OCI-M1 (cell line): ENCODE measurements at places on chromosomes 2 and 18.
A peak's percentile ranks its signal among the peaks of the same experiment; 100 is the strongest.

DNA sequence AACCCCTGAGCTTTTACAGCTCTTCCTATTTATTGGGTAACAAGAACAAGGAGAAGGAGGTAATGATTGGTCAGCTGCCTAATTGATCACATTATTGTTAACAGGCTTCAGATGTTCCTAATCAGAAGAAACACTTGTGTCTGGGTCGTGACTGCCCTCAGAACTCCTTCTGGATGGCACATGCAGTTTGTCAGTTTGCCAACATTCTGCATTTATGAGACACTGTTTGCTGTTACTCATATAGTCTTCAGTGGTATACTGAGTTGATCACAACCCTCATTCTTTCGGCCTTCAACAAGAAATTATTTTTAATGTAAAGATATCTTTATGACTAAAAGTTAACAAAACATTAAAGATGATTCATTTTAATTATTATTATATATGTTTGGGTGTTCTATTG is 95.7 kb upstream of the DOCK10 start:
- no peak for DNase-seq

GRCh38 chr2:74577448-74577847 is 22.9 kb downstream of the DOK1 start:
- DNase-seq: peak; percentile 76

GRCh38 chr2:55780697-55781096 is 87.1 kb upstream of the PNPT1 start:
- no peak for DNase-seq

DNA sequence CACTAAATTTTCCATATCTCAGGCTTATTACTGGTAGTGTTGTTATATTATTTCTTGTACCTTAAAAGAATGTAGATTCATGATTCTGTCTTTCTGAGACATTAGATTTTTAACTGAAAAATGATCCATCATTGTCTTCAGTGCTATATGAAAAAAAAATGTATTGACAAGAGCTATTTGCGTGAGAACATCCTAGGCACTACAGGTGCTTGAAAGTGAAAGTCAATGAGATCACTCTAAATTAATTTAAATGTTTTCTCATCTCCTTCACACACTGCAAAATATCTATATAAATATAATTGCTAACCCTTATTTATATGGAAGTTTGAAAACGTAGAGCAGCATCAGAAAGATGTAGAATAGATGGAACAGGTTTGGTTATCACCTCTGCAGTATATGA is 684.6 kb downstream of the TRIB2 start:
- no peak for DNase-seq

GRCh38 chr2:1518331-1518803 is 105.1 kb downstream of the TPO start:
- DNase-seq: no peak

DNA sequence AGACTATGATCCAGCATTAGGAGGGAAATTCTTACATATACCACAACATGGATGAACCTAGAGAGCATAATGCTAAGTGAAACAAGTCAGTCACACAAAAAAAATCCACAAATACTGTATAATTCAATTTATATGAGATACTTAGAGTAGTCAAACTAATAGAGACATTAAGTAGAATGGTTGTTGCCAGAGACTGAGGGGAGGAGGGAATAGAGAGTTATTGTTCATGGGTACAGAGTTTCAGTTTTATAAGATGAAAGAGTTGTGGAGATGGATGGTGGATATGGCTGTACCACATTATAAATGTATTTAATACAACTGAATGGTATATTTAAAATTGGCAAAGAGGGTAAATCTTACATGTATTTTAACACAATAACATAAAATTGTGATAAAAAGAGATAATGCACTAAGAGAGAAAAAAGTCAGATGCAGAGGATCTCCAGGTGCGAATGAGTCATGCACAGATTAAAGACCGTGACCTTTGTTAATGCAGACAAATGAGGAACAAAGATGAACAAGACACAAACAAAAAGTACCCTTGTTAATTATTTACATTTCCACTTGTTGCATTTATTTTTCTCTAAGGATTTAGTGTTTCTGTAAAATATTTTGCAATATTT is 541.7 kb upstream of the MEX3C start:
- DNase-seq: no peak

- peak; percentile 71 for DNase-seq
Observed at GRCh38 chr2:157182204-157182709, 75.2 kb upstream of the GALNT5 start.

DNA sequence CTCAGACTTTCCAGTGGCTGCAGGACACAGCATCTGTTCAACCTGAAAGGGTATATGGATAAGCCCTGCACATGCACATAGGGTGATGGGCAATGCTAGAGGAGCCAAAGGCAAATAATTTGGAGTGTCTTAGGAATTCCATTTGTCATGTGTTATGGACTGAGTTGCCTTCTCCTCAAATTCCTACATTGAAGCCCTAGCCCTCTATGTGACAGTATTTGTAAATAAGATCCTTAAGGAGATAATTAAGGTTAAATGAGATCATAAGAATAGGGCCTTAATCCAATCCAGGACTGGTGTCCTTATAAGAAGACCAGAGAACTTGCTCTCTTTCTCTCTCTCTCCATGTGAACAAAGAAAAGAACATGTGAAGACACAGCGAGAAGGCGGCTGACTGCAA is 42.9 kb upstream of the CREG2 start:
- no peak for DNase-seq

GRCh38 chr2:66030553-66030952 is 404.4 kb upstream of the MEIS1 start:
- DNase-seq: peak; percentile 11

DNA sequence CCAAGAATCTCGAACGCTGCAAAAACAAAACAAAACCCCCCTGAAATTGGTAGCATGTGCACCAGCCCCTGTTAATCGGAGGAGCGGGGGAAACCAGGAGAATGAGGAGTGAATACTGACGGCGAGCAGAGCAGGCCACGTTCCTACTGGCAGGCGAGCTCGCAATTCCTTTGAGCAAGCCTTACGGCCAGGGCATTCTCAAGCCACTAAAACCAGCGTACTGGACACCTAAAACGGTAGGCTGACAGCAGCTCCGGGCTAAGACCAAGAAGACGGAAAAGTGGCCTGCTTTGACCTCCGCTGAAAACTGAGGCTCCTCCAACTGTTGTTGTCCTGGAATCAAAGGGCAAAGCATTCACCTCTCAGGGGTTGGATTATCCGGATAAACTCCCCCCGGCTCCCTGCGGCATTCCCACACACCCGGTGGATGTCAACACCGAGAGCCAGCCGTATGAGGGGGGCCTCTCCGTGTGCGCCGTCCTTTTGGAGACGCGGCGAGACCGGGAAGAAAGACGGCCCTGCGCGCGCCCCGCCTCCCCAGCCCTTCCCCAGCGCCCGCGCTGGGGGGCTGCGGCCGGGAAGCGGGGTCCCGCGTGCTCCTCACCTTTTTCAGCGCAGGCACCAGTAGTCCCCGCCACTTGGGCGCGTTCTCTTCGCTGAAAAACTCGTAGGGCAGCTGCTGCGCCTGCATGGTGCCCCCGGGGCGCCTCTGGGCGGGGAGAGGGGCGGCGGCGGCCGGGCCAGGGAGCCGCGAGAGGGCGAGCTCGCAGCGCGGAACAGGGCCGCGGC is 925 bp downstream of the SOS1 start:
- DNase-seq: peak; percentile 73

DNA sequence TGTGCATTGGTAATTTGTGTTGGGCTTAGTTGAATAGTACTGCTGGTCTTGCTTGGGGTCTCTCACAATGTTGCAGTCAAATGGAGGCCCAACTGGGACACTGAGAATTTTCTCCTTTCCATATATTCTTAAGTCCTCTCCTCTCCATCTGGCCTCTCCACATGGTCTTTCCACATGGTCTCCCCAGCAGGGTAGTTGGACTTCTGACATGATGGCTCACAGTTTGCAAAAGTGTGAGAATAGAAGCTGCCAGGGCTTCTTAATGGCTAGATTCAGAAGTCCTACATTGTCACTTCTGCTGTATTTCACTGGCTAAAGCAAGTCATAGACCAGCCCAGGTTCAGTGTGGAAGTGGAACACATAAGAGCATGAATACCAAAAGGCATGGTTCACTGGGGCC is 318.5 kb upstream of the TNP1 start:
- DNase-seq: no peak

DNA sequence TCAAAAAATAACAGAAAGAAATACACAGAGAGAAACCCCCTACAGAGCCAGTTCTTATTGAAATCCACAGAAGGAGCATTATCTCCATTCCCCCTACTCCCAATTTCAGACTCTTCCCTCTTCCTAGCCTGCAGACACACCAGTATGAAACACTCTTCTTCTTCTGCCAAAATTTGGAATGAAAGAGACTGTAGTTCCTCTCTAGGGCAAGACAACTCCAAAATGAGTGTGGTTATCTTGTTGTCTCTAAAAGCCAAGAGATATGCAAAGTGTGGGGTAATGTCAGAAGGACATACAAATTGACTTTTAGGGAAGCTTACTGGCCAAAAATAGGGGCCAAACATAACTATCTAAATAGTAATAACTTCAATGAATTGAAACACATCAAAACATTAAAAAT is 337.1 kb upstream of the SETBP1 start:
- DNase-seq: no peak

DNA sequence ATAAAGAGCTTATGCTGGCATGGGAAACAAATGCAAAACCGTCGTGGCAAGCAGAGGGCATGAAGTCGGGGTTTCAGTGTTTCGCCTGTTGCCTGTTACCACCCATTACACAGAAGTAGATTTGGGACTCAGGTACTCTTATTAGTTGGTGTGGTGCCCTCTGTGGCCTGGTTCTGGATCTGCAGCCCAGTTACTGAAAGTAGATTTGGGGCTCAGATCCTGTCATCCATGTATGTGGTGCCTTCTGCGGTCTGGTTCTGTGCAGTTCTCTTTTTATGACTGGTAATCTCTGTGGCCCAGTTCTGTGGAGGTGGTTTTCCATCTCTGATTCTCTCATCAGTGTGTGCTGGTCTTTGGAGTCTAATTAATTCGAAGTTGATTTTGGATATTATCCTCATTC is 45.2 kb downstream of the ADNP2 start:
- DNase-seq: peak; percentile 59

DNA sequence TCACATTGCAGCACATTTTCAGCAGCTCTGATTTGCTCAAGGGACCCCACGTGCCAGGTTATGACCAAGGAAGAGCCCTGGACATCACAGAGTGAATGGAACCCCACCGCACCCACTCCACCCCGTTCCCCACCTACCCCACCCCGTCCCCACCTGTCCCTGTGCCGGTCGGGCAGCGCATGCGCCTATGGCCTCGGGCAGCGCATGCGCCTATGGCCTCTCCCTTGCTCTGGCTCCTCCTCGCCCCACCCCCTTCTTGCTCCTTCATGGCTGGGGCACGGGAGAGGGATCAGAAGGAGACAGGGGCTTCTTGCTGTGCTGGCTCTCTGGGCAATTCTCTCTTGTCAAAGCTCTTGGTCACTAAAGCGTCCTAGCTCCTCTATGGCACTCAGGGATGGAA is 371.8 kb upstream of the HS6ST1 start:
- DNase-seq: no peak

- DNase-seq: no peak
Observed at GRCh38 chr2:860259-860855, 90.3 kb upstream of the SNTG2 start.

- no peak for DNase-seq
Observed at GRCh38 chr2:221372159-221372884, 199.8 kb downstream of the EPHA4 start.

DNA sequence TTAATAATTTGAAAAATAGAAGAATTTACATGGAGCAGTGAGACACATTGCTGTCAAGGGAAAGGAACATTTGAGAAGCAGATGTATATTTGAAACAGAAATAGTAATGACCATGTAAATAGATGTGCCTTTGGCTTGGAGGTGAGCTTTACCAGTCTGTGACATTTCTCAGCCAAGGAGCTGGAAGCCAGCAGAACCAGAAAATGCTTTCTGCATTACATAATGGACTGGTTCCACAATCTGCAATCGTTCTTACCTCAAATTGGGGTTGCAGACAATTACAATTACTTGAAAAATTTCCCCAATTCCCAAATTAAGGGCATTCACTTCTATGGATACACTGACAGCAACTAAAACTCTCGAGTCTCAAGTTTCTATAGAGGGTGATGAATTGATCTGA is 59.7 kb downstream of the HNMT start:
- no peak for DNase-seq

DNA sequence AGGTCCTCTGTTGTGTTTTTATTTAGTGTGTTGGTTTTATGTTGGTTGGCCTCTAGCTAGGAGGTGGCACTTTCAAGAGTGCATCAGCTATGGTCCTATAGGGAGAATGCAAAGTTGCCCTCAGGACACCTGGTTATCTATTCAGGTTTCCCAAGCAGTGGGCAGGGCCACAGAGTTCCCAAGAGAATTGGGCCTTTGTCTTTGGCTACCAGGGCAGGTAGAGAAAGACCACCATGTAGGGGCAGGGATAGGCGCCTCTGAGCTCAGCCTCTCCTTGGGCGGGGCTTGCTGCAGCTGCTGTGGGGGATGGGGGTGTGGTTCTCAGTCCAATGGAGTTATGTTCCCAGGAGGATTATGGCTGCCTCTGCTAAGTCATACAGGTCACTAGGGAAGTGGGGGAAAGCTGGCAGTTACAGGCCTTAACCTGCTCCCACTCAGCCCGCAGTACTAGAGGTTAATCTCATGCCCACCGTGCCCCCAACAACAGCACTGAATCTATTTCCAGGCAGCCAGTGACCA is 26.0 kb downstream of the ABCB11 start:
- DNase-seq: no peak

- DNase-seq: peak; percentile 71
Observed at GRCh38 chr2:21175895-21176646, 52.3 kb downstream of the TDRD15 start.

- DNase-seq: no peak
Observed at GRCh38 chr2:149601141-149601796, 13.7 kb upstream of the MMADHC start.

DNA sequence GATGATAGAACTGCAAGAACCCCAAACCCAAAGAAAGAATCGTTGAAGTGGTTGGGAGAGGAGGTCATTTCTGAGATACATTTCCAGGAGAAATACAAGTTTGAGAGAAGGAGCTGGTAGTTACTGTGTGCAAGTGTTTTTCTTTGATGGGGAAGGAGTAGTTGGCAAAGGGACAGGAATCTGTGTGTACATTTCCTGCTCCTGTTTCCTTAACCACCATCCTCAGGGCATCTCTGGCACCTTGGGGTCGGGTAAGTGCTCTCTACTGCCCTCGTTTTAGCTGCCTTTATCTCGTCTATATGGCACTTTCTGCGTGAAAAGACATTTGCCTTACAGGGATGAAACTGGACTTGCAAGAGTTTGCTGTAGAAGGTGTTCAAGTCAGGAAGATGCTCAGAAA is 27.3 kb downstream of the CDC42EP3 start:
- DNase-seq: no peak

GRCh38 chr2:3198119-3198518 is 179.5 kb downstream of the EIPR1 start:
- DNase-seq: no peak

GRCh38 chr18:32711862-32712261 is 61.0 kb downstream of the KLHL14 start:
- DNase-seq: no peak

DNA sequence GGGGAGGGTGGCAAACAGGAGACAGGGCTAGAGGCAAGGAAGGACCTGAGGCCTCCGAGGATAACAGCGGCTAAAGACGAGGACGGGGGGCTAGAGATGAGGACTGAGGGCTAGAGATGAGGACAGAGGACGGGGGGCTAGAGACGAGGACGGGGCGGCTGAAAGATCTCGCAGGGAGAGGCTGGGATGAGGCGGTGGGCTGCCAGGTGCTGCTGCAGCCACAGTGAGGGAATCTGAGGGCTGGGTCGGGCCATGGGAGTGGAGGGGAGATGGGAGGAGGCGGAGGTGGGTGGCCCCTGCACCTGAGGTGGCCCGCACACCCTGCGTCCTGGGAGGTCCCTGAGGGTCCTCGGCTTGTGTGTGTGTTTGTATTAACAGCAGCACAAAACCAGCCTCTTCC is 350.2 kb upstream of the SALL3 start:
- DNase-seq: no peak
